NCI-H2171 treated with DMSO at 0.1 percent for 48 hours (cell line): ENCODE measurements at places on chromosomes 4 and X.

DNA sequence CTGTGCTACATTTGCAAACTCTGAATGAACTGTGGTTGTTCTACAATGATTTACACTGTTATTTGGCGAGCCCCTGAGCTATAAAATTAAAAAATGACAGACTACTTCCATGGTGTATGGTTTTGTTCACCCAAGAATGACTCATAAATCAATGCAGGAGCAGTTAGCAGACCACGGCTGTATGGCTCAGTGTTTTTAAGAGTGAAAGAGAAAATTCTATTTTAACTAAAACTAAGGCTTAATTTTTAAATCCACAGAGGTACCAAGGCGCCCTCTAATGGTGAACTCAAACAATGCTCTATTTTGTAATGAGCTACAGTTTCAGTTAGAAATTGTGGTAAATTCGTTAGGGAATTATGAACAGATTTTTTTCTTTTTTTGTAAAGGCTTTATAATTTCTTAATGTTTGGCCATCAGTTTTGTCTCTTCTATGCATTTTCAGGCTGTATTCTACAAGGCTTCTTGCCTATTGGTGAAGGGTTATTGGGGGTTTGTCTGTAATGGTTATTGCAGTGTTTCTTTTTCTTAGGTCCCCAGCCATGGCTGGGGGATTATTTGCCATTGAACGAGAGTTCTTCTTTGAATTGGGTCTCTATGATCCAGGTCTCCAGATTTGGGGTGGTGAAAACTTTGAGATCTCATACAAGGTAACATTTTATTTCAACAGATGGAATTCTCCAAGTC lies 32.5 kb downstream of the HMGB2 start:
- no peak for DNase-seq

- no peak for DNase-seq
Measured at GRCh38 chr4:147488556-147488955, 7.7 kb downstream of the EDNRA start.

GRCh38 chrX:46636223-46636622 lies 62.7 kb downstream of the CHST7 start:
- DNase-seq = no peak

- DNase-seq = no peak
Measured at GRCh38 chr4:46389301-46389775, 590 bp downstream of the GABRA2 start.

DNA sequence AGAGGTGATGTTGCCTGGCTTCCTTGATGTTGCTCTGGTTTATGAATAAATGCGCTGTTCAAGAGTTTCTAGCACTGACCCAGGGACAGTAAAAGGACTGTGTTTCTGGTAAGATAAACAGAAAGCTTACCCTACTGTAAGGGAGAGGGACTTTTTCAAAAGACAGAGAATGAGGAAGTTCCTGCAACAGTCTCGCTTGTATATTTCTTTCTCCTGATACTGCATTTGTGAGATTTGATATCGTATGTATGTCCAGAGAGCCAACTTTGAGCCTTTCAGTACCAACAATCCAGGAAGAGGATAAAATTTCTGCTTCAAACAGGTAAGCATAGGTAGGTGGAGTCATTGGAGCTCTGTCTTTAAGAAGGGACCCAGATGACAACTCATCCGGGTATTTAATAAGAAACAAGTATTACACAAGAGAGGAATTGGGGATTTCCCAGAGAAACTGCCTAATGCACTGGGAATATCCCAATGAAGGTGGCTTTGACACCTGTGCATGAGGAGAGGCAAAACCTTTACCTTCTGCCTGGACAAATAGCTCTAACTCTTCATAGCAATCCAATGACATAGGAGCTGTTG lies 773 bp downstream of the DAPP1 start:
- DNase-seq = no peak

DNA sequence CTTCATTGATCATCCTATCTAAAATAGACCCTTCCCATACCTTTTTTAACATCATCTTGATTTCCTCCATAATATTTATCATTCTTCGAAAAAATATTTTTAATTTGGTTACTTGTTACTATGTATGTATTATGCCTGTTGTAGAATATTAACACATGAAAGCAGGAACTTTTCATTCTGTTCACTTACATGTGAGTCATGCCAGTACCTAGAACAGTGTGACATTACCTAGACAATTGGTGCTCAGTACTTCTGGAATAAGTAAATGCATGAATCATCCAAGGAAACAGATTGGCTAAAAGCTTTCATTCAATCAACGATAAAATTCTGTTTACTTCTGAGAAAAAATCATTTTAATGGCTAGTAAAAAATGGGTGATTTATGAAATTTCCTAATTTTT lies 76.4 kb downstream of the CXXC4 start:
- no peak for DNase-seq

GRCh38 chr4:140427919-140428471 lies 547 bp upstream of the CLGN start:
- no peak for DNase-seq

DNA sequence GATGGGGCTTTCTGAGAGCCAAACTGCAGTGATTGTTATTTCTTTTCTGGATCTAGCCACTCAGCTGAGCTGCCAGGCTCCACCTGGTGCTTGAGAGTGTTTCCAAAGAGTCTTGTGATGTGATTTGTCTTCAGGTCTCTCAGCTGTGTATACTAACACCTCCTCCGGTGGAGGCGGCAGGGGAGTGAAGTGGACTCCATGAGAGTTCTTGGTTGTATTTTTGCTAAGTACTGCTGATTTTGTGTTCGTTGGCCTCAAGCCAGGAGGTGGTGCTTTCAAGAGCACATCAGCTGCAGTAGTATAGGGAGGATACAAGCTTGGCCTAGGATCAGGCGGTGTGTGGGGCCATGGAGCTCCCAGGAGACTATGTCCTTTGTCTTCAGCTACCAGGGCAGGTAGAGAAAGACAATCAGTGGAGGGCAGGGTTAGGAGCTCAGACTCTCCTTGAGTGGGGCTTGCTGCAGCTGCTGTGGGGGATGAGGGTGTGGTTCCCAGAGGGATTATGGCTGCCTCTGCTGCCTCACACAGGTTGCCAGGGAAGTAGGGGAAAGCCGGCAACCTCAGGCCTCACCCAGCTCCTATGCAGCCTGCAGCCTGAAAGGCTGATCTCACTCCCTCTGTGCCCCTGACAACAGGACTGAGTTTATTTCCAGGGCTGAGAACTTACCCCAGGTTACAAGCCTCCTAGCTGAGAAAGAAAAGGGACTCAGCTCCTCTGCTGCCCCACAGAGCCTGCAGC lies 62.4 kb downstream of the NPFFR2 start:
- no peak for DNase-seq

- DNase-seq = no peak
Measured at GRCh38 chr4:140635606-140636005, 66.8 kb upstream of the UCP1 start.

- no peak for DNase-seq
Measured at GRCh38 chrX:121102101-121102500, 54.7 kb downstream of the GLUD2 start.

DNA sequence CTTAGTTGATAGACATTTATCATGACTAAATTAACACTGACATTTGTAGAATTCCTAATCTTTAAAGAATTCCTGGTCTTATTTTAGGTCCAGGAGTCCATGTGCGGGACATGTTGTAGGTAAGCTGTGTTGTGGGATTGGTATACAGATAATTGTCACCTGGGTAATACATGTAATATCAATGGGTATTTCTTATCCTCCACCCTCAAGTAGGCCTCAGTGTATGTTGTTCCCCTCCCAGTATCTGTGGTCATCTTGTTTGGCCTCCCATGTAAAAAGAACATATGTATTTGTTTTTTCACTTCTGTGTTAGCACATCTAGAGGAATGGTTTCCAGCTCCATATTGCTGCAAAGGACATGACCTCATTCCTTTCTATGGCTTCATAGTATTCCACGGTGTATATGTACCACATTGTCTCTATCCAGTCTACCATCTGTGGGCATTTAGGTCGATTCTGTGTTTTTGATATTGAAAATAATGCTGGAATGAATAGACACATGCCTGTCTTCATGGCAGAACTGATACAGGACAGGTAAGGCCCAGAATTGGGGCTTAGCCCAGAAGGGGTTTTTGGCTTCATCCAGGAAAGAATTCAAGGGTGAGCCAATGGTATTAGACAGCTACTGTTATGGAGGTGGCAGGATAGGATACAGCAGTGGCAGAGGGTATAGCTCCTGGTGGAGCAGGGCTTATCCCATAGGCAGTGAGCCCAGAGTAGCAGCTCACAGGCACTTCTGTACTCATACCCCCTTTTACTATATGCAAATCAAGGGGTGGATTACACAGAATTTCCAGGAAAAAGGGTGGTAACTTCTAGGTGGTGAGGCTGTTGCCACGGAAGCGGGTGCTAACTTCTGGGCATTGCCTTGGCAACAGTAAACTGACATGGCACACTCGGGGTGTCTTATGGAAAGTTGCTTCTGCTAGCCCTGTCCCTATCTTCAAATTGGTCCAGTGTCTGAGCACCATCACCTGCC lies 66.1 kb upstream of the WDR1 start:
- DNase-seq = no peak

GRCh38 chrX:63961964-63962363 lies 176.9 kb upstream of the ARHGEF9 start:
- DNase-seq = no peak

- DNase-seq = no peak
Measured at GRCh38 chr4:42330002-42330592, 67.2 kb upstream of the SHISA3 start.

DNA sequence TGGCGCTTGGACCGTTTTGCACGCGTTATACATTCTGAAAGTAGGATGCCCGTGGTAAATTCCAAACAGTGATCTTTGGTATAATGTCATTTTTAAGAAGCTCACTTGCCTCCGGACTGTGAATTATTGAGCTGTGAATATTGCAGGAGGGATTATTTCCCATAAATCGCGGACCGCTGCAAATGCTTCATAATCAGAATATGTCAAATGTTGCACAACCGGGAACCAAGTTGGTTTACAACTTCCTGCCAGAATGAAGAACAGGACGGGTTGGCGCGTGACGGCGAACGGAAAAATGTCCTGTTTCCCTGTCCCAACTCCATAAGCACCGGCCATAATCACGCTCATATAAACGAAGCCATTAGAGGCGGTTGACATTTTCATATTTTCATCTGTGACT lies 67.6 kb downstream of the SHOX start:
- no peak for DNase-seq

DNA sequence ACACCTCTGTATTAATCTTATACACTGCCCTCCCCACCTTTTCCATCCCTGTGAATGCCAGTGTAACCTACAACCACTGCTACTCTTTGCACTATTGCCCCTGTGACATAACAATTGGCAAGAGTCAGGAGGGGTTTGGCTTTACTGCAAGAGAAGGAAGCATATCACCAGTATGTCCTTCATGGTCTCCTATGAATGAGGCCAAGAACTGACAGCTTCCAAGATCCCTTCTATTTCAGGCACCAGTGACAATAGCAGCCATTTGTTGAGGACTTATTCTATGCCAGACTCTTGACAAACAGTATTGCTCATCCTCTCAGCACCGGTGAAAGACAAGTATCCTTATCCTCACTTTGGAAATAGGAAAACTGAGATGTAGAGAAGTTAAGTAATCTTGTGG lies 363.9 kb downstream of the MID1IP1 start:
- DNase-seq = no peak

DNA sequence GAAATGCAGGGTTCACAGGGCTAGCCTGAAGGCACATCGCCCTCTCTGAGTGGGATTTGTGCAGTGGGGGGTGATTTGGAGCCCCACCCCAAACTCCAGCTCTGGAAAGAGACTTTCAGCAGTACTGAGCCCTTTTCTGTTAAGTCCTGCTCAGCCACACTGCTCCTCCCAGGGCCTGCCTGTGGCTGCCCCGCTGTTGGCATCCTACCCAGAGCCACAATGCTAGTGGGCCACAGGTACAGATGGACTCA lies 52.7 kb downstream of the CXorf49B start:
- no peak for DNase-seq

DNA sequence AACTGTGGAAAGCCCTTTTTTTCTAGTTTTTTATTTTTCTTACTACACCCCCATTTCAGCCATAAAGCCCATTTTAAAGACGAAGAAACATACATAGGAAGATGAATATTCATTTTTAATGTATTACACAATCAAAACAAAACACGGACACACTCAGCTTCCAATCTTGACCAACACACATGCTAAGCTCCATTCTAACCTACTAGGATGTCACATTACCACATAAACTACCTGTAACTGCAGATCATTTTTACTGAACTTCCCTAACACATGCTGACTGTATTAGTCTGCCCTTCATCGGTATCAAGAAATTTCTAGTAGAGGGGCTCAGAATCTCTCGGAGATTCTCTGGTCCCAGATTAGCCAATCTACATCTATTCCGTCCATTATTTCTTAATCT lies 1.8 kb downstream of the CCNI start:
- no peak for DNase-seq

- no peak for DNase-seq
Measured at GRCh38 chr4:164293743-164294142, 460.2 kb upstream of the SMIM31 start.

- DNase-seq = no peak
Measured at GRCh38 chr4:3107271-3107670, 32.8 kb downstream of the HTT start.

GRCh38 chr4:66959207-66959606 lies 586.1 kb downstream of the CENPC start:
- no peak for DNase-seq

DNA sequence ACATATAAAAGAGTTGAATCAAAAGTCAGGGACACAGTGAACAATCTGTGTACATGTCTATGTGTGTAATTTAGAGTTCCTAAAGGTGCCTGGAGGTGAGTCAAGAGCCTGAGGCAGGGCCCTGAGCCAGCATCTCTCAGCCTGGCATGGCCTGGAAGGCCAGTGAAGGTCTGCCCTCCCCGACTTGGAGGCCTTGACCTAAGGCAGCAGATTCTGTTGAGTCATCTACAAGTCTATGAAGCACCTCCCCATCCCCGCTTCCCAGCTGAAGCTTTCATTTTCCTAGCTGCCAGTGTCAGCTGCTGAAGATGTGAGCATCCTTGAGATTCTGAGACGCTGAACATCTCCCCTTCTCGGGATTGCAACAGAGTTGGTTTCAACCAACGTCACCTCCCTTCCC lies 583.9 kb downstream of the BCOR start:
- no peak for DNase-seq

GRCh38 chr4:47484168-47484567 lies 907 bp upstream of the ATP10D start:
- DNase-seq = no peak

DNA sequence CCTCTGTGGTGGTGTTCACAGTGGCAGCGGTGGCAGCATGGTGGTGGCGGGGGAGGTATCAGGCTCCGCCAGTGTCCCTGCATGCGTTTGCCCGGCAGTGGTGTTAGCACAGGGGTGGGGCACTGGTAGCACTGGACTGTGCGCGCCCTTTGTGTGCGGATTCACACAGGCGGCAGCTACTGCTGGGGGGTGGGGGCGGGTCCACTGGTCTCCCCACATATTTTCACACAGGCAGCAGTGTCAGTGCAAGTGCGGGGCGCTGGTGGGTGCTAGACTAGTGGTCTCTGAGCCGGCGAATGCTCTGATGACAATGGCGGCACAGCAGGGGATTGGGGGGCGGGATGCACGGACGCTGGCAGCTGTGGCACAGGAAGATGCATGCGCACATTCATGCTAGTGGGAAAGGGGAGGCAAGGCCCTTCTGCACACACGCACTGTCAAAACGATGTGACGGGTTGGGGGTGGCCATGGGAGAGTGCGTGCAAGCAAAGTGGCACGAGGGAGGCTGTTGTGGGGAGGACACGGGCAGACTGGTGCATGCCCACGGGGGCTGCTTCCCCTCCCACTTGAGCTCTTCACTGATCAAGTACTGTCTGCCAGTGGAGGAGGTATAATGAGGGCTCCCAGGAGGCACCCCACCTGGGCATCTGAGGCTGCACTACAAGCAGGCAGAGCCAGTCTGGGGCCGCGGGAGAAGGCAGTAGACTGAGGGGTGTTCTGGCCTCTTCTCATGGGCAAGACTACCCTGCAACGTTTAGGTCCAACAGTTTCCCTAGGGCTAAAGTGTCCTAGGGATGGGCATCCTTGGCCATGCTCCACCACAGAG lies 53.0 kb downstream of the POF1B start:
- DNase-seq = no peak
